HAP-1 (cell line): ENCODE measurements at places on chromosomes 4 and X.

DNA sequence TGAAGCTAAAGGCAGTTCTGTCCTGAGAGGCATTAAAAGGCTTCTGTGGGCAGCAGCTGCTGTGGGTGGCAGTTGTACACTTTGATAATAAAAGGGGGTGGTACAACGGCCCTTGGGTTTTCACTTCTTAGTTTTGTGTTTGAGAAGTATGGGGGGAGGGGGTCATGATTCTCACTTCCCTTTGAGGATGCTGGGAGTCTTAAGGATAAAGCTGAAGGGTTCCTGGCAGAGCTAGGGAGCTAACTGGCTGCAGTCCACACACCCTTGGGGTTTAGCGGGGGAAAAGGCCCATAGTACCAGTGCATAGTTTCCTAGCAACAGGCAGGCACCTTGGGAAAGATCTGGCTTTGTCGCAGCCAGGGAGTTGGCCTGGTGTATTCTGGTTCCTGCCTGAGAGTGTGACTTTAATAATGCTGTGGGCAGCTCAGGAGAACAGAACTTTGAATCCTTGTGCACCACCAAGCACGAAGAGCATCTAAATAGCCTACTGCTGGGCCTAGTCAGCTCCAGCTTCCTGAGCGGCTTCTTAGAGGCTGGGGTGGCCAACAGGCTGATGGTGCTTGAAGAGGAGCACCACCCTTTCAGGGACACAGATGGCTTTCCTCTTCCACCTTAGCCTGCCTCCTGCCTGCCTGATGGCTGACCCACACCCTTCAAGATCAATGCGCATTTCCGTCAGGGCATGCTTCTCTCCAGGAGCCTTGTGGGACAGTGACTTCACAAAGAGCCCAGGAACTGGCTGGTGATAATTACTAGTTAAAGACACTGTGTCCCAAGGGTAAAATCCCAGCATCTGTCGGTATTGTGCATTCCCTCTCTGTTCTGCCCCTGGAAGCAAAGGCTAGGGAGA is 12.5 kb downstream of the ZBTB33 start:
- DNase-seq: no peak

- no peak for DNase-seq
These were observed 333.8 kb downstream of the C4orf33 start for GRCh38 chr4:129429581-129430320.

DNA sequence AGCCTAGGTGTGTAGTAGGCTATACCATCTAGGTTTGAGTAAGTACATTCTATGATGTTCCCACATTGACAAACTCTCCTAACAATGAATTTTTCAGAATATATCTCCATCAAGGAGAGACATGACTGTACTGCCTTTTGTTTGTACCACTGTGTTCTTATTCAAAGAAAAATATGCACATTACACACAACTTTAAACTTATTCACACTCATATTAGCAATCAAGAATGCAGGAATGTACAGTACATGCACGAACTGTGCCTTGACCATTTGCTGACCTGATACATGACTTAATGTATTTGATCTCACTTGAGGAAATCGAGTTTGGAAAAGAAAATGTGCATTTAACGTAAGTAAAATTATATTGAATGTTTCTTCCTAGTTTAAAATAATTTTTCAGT is 525.1 kb upstream of the AGA start:
- DNase-seq: no peak

- DNase-seq: no peak
These were observed 102.6 kb downstream of the PDE5A start for GRCh38 chr4:119525771-119526712.

- DNase-seq: no peak
These were observed 182.3 kb downstream of the INPP4B start for GRCh38 chr4:142663828-142664227.

DNA sequence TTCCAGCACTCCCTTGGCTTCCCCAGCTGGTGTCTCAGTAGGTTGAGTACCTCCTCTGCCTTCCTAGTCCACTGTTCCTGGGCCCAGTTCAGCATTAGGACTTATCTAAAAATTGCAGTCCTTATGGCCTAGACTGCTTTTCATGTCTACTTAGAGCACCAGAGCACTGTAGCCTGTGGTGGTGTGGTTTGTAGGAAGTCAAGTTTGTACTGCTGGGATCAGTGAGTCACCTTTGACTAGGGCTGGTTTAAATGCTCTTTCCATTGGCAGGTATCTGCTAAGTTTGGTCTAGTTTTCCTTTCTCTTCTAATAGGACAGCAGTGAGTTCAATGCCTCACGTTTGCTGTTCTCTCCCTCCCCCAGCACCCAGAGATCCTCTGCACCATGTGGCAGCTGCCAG is 233.6 kb upstream of the WDFY3 start:
- no peak for DNase-seq

DNA sequence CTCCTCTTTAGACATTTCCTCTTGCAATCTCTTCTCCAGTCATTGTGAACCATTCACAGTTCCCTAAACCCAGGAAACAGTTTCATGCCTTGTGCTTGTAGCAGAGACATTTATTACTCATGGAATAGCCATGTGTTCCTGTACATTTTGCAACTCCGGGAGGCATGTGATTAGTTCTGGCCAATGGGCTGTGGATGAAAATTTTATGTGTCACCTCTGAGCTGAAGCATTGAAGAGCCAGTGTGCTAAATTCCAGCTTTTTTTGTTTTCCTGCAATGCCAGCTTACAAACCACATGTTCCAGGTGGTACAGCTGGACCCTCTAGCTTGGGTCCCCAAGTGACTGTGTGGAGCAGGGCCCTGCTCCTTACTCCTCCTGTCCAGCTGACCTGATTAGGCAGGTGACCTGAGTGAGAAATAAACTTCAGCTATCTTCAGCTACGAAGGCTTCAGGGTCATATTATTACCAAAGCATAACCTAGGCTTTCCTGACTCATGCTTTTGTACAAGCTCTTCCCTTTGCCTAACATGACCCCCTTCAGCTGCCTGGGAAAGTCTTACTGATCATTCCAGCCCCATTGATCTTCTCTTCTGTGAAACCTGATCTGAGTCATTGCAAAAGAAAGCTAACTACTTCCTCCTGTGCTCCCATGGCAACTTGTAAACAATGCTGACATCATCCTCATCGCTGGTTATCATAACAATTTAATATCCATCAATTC is 200.4 kb downstream of the PTTG2 start:
- DNase-seq: no peak

GRCh38 chr4:18052158-18052557 is 30.6 kb upstream of the LCORL start:
- DNase-seq: no peak

GRCh38 chr4:167906851-167907250 is 185.5 kb upstream of the ANXA10 start:
- DNase-seq: no peak

- DNase-seq: no peak
These were observed 2127.3 kb downstream of the PCDH7 start for GRCh38 chr4:32847461-32847860.

- DNase-seq: no peak
These were observed 14.3 kb upstream of the UBA1 start for GRCh38 chrX:47179221-47179927.

GRCh38 chr4:113122066-113122465 is 72.6 kb downstream of the ANK2 start:
- DNase-seq: no peak

DNA sequence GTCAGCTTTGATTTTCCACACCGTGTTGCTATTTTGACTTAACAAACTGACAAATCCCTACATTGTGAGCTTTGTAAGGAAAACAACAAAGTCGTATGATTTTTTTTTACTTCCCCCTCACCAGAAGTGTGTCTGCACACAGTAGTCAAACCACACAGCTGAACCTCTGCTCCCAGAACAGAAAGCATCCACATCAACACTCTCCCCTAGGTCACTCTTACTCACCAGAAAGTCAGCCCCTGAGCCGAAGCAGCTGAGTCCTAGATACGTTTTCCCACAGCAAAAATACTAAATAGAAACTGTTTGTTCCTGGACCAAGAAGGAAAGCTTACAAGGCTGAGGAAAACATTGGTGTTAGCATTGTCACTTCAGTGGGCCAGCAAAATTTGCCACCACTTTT is 305.7 kb downstream of the DHX15 start:
- DNase-seq: no peak

DNA sequence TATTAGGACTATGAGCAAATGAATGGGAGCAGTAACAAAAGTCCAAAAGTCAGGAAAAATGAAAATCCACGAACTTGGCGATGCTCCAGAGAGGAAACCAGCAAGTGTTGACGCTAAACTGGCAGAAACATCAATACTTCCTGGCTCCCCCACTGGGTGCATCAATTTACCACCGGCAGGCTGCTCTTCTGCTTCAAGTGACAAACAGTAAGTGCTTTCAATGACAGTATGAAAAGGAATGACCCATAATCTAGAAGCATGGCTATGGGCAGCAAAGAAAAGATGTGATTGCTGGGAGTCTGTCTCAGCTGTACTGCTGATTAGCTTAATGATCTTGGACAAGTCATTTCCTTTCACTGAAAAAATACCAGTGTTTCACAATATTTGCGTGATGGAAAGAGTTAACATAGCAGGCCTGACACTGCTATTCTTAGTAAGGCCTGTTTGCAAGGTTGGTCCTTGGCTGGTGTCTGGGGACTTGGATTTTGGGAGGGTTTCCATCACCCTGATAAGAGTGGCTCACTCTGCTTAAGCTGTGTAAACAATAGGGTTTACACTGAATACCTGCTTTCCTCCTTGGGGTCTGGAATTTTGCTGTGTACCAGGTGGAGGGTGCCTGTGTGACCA is 8.7 kb downstream of the ATP11C start:
- DNase-seq: no peak

DNA sequence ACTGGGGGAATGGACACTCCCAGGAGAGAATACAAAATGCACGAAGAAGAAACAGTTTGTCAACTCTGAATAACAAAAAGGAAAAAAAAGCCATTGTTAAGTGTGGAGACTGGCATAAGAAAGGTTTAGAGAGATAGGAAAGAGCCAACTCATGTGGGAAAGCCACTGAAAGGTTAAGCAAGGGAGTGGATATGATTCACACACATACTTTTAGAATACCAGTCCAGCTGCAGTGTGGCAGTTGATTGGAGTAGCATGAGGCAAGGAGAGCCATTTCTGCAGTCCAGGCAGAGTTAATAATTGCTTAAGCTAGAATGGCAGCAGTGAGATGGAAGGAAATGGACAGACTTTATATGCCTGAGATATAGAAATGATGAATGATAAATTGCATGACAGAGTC is 36.9 kb upstream of the ADAD1 start:
- DNase-seq: no peak

DNA sequence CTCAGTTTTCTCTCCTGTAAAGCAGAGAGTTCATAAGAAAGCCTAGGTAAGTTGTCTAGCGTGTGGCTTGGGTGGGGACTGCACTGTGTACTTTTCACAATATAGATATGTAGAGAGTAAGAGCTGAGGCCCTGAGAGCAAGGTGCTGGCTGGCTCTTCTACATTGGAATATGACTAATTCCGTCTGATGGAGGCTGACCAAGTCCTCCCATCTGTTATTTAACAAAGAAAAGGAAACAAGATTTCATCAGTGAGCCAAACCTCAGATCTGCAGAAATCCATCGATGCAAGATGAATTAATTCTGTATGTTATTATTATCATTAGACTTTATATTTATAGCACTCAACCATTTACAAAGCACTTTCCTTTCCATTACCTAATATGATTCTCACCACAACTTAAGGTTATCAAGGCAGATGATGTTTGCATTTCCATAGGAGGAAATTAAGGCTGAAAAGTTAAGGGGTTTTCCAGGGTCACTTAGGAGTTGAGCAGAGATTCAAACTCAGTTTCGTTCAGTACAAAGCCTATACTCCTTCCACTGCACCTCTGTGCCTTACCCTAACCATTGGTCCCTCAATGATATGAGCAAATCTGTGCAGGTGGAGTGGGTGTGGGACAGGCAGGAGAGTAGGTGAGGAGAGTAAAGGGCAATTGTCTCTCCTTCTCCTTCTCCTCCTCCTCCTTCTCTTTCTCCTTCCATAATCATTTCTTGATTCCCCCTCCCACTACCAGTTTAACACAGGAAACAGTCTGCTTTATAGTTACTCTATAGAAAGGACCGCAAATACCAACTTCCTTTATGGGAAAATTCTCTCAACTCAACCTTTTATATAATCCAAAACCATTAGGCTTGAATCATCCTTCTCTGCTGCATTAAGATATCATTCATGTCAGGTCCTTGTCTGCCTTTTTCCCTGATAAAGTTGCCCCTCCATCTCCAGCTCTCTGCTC is 27.6 kb upstream of the SRD5A3 start:
- no peak for DNase-seq

GRCh38 chr4:146186596-146186995 is 11.1 kb downstream of the LSM6 start:
- no peak for DNase-seq

DNA sequence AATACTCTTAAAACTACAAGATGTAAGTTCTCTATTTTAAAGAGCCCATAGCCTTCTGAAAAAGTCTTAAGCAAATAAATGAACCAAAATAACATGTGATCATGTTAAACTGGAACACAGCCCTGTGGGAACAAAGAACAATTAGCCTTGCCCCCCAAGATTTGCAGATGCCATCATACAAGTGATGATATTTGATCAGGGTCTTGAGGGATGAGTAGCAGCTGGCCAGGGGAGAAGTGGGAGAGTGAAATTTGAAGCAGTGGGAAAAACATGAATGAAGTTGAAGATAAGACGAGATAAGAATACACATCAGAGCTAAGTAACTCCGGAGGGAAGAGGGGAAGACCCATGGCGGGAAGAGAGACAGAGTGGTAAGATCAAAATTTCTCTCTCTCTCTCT is 450.1 kb upstream of the FTHL17 start:
- no peak for DNase-seq

DNA sequence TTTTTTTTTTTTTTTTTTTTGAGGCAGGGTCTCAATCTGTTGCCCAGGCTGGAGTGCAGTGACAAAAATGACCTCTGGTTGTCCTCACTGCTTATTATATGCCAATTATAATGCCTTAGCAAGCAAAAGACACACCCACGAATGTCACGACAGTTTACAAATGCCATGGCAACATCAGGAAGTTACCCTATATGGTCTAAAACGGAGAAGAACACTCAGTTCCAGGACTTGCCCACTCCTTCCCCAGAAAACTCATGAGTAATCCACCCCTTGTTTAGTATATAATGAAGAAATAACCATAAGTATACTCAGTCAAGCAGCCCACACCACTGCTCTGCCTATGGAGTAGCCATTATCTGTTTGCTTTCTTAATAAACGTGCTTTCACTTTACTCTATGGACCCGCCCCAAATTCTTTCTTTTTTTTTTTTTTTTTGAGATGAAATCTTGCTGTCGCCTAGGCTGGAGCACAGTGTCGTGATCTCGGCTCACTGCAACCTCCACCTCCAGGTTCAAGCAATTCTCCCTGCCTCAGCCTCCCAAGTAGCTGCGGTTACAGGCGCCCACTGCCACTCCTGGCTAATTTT is 106.2 kb downstream of the SMIM20 start:
- DNase-seq: no peak

GRCh38 chrX:8738588-8739189 is 6.8 kb upstream of the ANOS1 start:
- peak; percentile 20 for DNase-seq

DNA sequence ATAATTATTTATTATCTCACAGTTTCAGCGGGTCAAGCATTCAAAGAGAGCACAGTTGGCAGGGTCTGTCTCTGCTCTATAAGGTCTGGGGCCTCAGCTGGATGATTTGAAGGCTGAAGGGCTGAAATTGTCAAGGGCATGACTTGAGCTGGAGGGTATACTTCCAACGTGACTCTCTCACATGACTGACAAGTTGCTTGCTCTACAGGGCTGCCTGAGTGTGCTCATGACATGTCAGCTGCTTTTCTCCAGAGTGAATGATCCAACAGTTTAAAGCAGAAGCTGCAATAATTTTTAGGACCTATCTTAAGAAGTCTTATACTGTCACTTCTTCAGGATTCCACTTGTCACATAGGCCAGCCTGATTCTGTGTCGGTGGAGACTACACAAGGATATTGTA is 51.2 kb downstream of the TIGD2 start:
- DNase-seq: no peak
